ENCODE measurements at places on chromosomes 6 and 20.

DNA sequence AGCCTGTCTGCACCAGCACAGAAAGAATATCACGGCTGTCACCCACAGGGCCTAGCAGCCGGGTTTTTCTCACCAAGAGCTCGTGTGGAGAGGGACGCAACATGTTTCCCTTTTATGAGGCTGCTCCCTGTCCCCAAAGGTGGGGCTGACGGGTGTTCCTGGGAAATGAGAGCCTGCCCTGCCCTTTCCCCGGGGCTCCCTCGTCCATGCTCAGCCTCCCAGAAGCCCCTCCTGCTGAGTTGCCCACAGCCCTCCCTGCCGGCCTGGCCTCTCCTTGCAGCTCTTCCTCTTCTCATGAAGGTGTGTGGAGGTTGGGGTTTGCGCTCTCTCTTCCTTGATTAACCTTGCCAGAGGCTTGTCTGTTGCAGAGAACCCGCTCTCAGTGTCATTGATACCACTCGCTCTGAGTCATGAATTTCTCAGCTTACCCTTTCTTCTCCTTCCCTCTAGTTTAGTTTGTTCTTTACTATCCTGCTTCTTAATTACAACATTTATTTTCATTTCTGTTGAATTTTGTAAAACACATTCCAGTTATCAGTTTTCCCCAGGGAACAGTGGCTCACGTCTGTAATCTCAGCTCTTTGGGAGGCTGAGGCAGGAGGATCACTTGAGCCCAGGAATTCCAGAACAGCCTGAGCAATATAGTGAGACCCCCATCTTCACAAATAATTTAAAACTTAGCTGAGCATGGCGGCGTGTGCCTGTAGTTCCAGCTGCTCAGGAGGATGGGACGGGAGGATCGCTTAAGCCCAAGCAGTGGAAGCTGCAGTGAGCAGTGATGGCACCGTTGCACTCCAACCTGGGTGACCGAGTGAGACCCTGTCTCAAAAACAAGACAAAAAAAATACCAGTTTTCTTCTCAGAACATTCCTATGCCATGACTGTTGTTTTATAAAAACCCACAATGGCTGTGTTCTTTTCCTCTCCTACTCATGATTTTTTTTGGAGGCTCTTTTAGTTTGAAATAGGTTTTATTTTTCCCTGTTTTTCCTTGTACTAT is 103.8 kb downstream of the TMEM242 start:
- DNase-seq = no peak

- no peak for DNase-seq
Measured at GRCh38 chr6:106064756-106065155, 21.4 kb upstream of the PRDM1 start.

- DNase-seq = no peak
Measured at GRCh38 chr6:43951063-43951755, 176.0 kb downstream of the MRPL14 start.

- DNase-seq = no peak
Measured at GRCh38 chr6:11208267-11208666, 24.2 kb downstream of the NEDD9 start.

- DNase-seq = peak; percentile 69
Measured at GRCh38 chr6:158799051-158799792, 19.9 kb downstream of the EZR start.

- DNase-seq = no peak
Measured at GRCh38 chr20:56345911-56346310, 12.9 kb upstream of the FAM210B start.

GRCh38 chr6:12069891-12070529 is 57.9 kb downstream of the HIVEP1 start:
- DNase-seq = no peak

- DNase-seq = no peak
Measured at GRCh38 chr6:22631091-22631490, 61.7 kb downstream of the HDGFL1 start.

DNA sequence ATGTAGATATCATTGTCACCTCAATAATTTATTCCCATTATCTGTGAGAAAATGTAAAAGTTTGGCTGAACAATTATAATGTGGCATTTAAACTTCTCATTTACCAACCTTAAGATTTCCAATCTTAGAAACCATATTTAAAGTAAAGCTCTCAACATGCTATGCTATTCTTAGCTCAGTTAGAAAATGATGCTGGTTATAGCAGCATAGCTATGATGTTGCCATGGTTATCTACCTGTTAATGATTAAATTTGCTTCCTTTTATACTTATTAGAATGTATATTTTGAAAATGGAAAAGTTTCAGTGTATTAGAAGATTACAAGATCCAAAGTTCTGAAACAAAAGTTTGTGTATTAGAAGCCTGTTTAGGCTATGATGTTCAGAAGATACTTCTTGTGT is 110.1 kb downstream of the GPR63 start:
- DNase-seq = no peak

DNA sequence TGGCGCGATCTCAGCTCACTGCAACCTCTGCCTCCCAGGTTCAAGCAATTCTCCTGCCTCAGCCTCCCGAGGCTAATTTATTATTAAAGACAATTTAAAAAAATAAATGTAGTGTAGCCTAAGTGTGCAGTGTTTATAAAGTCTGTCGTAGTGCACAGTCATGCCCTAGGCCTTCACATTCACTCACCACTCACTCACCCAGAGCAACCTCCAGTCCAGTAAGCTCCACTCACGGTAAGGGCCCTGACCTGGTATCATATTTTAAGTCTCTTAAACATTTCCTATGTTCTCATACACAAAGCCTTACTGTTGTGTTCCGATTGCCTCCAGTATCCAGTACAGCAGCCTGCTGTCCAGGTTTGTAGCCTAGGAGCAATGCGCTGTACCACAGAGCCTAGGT is 168.2 kb upstream of the FOXQ1 start:
- no peak for DNase-seq

DNA sequence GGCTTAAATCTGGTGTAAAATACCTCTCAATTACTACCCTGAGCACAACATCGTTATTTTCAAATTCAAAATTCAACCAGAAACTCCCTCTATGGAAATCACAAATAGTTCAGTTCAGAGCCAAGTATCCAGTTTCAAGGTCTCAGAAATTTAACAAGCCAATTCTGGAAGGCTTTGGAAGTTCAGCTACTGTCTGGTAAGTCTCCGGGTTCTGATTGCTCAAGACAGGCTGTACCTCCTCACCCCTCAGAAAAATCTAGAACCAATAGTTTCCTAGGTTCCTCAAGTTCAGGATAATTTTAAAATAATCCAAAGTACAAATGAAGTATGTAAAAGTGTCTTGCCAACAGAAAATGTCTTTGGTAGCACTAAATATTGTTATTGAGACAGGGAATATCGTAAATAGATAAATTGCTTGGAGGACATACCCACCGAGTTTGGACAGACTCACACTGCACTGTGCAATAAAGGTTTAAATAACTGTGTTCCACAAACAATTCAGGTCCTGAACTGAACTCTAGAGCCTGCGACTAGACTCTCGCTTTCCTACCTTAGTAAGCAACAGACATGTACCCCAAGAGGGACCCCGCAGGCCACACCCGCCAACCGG is 729 bp downstream of the ATG5 start:
- no peak for DNase-seq

DNA sequence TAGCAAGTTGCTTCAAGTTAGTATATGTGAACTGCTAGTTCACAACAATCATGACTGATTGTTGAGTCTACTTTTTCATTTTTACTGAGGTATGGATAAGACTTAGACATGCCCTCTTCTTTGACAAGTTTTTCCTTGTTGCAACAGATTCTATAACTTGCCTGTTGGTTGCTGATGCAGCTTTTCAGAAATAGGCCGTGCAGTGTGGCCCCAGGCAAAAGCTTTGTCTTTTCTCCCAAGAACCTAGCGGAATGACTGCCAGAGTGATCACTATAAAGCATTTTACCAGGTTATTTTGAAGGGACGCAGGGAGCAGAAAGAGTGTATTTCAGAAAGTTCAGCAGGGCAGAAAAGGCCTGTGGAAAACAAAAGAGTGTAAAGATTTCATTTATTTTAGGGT is 16.0 kb downstream of the HECA start:
- no peak for DNase-seq

- no peak for DNase-seq
Measured at GRCh38 chr20:64116016-64116415, 8.7 kb upstream of the NPBWR2 start.

DNA sequence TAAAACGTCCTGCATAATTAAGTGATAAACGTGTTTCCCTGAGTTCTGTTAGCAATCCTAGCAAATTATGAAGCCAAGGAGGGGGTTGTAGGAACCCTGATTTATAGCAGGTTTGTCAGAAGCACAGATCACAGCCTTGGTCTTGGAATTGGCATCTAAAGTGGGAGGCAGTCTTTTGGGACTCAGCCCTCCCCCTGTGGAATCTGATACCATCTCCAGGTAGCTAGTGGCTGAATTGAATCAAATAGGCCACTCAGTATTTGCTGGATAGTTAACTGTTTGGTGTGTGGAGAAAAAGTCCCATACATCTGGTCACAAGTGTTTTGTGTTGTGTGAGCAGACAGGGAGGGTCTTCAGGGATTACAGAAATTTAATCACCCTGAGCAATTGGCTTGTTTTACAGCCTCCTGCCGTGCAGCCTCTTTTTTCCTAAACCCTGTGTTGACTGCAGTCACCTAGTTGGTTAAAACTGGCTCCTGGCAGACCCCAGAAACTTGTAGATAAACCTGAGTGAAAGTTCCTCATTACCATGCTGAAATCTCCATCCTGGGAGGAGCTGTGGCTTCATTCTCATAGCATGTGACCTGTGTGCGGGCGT is 19.0 kb upstream of the KIFC1 start:
- DNase-seq = no peak

DNA sequence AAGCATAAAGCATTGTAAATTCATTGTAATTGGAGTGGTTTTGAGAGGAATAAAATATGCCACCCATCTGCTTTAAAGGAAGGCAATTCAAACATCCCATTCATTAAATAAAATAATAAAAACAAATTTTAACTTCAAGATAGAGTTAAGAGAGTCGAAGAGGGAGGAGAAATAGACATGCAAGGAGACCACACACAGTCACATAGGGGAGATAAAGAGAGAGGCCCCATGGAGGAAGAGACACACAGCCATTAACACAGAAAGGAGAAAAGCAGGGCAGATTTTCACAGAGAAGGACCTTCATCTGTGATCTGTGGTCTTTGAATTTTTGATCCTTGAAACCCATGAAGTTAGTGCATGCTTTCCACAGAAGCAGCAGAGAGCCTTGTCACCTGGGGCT is 214.3 kb upstream of the TCF21 start:
- DNase-seq = no peak

DNA sequence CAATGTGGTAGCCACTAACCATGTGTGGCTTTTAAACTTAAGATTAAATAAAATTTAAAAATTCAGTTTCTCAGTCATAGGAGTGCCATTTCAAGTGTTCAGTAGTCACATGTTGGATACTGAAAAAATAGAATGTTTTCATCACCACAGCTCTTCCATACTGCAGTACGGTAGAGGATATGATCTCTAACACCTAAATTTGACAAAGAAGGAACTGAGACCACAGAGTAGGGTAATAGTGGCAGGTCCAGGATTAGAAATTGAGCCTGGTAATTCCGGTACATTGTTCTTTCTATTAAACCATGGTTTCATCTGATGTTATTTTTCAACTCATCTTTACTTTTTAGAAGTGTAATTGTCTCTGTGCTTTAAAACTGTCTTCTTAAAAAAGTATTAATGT is 104.0 kb downstream of the CD2AP start:
- DNase-seq = no peak

- DNase-seq = no peak
Measured at GRCh38 chr6:130027948-130028347, 9.6 kb downstream of the L3MBTL3 start.

DNA sequence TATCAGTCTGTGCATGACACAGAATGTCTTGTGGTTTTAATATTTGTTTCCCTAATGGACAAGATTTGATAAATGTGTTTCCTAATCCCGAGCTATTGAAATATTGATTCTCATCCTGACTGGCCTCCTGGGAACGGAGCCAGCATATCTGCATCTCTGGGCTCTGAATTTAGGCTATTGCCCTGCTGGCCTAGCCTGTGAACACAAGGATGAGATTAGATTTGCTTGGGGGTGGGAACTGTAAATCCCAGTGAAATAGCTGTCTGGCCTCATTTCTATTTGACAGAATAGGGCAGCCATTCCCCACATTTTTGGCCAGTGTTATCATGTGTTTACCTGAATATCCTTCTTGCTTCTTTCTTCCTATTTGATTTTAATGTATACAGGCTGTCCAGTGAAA is 198.4 kb upstream of the SOX4 start:
- no peak for DNase-seq

DNA sequence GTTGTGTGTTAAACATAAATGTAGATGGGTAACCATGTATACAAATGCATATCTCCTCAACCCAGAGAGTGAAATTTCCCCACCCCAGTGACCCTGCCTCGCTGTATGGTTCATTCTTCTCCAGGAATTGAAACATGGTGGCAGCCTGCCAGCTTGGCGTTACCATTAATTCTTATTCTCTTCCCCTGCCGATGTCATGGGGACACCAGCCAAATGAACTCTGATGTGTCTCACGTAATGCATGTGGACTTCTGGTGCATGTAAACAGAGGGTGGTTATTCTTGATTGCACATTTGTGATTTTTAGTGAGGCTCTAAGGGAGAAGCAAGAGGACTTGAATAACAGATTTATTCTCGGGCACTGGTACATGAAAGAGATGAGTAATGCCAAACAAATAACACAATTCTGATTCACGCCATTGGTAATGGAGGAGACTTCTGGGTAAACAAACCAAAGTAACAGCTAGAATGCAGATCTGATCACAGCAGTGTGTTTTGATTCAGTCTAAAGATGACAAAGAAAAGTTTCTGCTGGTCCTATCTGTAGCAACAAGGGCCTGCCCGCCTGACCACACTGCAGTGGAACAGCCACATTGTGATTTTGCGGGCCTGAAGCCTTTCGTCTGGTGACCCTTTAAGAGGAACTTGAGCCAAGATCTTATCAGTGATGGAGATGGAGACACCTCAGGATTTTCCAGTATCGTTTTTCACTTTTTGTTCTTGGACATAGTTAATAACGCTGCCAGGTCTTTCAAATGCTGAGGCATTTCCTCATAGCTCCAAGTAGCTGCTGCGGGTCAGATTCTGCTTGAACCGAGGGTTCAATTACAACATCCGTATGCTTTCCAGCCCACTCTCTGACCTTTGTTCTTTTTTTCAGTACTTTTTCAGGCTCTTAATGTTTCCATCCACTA is 171.8 kb upstream of the AKAP12 start:
- DNase-seq = peak; percentile 16

GRCh38 chr6:78580923-78581322 is 286.4 kb upstream of the IRAK1BP1 start:
- DNase-seq = no peak

GRCh38 chr6:499617-500016 is 108.1 kb downstream of the IRF4 start:
- DNase-seq = no peak

GRCh38 chr6:70673601-70674000 is 5.9 kb downstream of the SMAP1 start:
- no peak for DNase-seq

DNA sequence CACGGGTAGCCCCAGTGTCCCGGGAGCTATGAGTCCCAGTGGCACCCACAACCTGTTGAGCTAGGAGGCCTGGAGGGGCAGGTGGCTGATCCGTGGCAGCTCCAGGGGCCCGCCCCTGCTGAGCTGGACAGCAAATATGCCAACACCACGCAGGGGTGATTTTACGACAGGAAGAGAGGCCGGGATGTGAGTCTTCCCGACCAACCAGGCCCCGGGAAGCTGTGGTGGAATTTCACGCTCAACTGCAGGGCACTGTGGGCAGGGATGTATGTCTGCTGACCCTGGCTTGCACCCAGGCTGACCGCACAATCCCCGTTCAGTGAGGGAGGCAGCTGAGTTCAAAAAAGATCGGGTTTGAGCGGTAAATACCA is 183.9 kb downstream of the ERMARD start:
- no peak for DNase-seq
